ENCODE measurements at places on chromosomes 12 and 14. TPM values are rescaled to one million over a fixed set of nuclear protein-coding genes. Genes with fewer than 3 reads are reported as not detected.

TOX4 gene
- 97.3 TPM for total RNA-seq

HOXC5 gene
- not detected for total RNA-seq

RIMBP2 gene
- not detected for total RNA-seq

- no peak for DNase-seq
Measured at GRCh38 chr14:52402812-52403526, 88.9 kb downstream of the PTGER2 start.

DNA sequence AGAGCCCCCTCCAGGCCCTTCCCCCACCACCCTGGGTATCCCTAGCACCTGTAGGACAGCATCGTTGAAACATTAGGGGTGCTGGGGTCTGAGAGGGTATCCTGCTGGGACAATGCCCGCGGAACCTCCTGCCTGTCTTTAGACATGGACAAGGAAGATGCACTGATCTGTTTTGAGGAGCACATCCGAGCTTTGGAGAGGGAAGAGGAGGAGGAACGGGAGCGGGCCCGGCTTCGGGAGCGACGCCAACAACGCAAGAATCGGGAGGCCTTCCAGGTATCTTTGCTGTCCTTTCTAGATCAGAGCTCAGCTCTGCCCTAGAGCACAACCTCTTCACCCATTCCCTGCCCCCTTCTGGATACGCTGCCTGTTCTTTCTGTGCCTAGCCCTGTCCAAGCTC lies 13.2 kb downstream of the PRPF40B start:
- no peak for DNase-seq

FGF23 gene
- total RNA-seq = not detected

- DNase-seq = no peak
Measured at GRCh38 chr14:68820119-68820518, 27.3 kb upstream of the ZFP36L1 start.

DNAH10 gene
- 0.08 TPM for total RNA-seq

GRCh38 chr14:35215110-35215813 lies 76.9 kb upstream of the PSMA6 start:
- DNase-seq = no peak

DNA sequence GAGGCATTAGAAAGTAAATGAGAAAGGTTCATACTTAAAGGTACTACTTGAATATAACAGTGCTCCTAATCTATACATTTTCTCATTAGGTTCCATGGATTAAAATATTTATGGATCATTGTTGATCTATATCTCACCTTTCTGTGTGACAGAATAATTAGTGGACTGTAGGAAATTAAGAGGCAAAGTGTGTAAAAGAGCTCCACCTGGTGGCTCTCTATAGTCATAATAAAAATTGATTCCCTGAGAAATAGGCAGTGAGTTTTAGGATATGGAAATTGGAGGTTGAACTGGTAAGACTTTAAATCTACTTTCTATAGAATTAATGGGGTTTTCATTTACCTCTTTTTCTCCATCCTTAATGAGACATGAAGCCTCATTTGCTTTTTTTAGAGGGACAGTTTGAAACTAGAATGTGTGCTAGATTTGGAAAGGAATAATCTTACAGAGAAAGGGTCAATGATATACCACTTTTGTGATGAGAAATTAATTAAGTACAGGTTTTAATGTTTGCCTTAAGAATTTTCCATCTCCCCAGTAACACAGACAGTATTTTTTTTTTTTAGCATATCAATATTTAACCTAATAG lies 11.8 kb upstream of the DERA start:
- DNase-seq = no peak

GRCh38 chr14:76235628-76236027 lies 83.9 kb downstream of the GPATCH2L start:
- no peak for DNase-seq

TAS2R8 gene
- total RNA-seq = not detected

- no peak for DNase-seq
Measured at GRCh38 chr12:98678236-98678945, 33.3 kb downstream of the APAF1 start.

- DNase-seq = no peak
Measured at GRCh38 chr14:79408696-79409095, 802.6 kb downstream of the DIO2 start.

- no peak for DNase-seq
Measured at GRCh38 chr14:42862114-42862513, 1255.4 kb downstream of the LRFN5 start.

SELPLG gene
- total RNA-seq = 91.3 TPM

SERPINA9 gene
- not detected for total RNA-seq

- no peak for DNase-seq
Measured at GRCh38 chr14:101948666-101949216, 15.6 kb upstream of the DYNC1H1 start.

DNA sequence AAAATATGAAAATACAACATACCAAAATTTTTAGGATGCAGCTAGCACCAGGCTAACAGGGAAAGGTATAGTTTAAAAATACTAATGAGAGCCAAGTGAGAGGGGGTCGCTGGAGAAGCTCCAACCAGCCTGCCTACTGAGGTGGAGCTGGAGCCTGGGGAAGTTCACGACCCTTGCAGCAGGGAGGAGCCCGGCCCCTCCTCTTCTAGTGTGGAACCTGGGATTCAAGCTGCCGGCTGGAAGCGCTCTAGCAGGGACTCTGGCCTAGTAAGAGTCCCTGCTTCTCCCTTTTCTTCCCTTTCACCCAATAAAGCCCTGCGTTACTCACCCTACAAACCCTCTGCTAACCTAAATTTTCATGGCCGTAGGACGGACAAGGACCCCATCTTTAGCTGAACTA lies 5.0 kb upstream of the KCNK13 start:
- DNase-seq = no peak

AVPR1A gene
- 0.07 TPM for total RNA-seq

DNA sequence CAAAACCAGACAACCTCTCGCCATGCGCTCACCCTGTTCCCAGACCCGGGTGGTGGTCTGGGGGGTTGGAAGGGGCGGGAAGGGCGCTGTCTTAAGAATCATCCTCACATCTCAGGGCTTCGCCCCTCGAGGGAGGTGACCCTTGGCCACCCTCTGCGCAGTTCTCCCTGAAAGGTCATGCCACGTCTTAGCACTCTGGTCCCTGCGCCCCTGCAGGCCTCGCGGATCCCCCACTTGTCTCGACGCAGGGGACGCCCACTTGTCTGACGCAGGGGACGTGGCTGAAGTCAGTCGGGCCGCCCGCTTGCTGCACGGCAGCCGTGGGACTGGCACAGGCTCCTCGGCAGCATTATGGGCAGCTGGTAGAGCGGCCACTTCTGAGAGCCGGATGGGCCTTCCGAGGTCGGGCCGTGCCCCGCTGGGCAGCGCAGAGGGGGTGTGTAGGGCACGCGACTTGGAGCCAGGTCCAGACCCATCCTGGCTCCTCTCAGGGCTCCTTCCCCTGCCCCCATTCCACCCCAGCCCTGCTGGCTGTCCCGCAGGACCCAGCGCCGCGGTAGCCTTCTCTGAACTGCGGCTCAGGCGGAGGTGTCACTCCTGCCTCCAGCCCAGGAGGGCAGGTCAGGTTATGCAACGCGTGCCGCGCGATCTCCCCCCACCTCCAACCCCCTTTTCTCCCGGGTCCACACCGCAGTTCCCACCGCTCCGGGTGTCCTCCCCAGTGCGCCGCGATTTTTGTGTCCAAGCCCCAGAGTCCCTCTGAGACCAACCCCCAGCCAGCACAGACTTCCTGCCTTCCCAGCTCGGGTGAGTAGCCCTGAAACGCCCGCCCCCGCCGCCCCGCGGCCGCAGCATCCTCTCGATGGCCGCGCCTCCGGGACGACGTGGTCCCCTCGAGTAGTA lies 40.9 kb upstream of the CAPRIN2 start:
- DNase-seq = no peak

- no peak for DNase-seq
Measured at GRCh38 chr14:86055512-86056075, 525.6 kb downstream of the FLRT2 start.

- DNase-seq = no peak
Measured at GRCh38 chr14:98444077-98444476, 827.9 kb downstream of the BCL11B start.

DNA sequence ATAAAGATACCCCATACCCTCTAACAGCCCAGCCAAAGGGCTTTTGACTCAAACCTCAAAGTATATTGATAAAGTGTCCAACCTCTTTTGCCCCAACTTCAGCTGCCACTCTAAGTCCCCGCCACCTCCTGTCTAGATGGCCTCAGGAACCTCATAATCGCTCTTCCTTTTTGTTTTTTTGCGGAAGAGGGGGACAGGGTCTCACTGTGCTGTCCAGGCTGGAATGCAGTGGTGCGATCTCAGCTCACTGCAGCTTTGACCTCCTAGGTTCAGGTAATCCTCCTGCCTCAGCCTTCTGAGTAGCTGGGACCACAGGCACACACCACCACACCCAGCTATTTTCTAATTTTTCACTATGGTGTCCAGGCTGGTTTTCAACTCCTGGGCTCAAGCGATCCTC lies 60.3 kb downstream of the STX2 start:
- no peak for DNase-seq

DNA sequence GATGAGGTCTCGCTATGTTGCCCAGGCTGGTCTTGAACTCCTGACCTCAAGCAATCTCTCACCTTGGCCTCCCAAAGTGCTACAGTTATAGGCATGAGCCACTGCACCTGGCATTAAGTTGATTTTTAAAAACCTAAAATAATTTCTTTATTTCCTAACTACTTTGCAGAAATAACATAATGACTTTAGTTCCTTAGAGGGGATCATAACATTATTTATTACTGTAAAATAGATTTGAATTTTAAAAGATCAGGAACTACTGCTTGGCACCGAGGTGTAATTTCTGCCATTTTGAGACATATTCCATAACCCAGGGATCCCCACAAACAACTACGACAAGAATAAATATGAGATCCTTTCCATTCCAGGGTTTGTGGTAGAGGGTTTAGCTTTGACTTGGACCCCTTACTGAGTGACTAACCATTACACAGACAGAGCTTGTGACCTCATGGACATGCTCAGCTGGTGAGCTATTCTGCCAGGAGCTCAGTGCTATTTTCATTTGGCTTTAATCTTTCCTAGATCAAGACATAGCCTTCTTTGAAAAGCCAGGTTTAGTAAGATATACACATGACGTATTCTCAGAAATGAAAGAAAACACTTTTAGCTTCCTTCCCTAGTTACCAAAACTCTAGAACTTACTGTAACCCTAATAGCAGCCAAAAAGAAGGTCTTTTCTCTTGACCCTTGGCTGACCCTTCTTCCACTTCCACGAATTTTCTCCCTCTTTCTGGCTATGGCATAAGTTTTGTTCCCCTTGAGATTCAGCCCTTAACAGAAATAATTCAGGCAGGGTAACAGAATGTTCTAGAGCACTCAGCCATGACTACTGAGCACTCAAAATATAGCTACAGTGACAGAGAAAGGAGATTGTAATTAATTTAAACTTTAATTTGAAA lies 75.1 kb upstream of the NUDT4 start:
- DNase-seq = no peak

GRCh38 chr14:101588286-101588975 lies 27.1 kb downstream of the DIO3 start:
- DNase-seq = no peak

DLK1 gene
- total RNA-seq = 0.91 TPM

- no peak for DNase-seq
Measured at GRCh38 chr12:6638305-6638704, 2.5 kb upstream of the LPAR5 start.

GRCh38 chr14:36035675-36036074 lies 140.8 kb downstream of the PTCSC3 start:
- no peak for DNase-seq

- DNase-seq = no peak
Measured at GRCh38 chr14:89767861-89768268, 186.7 kb downstream of the EFCAB11 start.

- no peak for DNase-seq
Measured at GRCh38 chr12:93603762-93604161, 31.3 kb downstream of the SOCS2 start.

DNA sequence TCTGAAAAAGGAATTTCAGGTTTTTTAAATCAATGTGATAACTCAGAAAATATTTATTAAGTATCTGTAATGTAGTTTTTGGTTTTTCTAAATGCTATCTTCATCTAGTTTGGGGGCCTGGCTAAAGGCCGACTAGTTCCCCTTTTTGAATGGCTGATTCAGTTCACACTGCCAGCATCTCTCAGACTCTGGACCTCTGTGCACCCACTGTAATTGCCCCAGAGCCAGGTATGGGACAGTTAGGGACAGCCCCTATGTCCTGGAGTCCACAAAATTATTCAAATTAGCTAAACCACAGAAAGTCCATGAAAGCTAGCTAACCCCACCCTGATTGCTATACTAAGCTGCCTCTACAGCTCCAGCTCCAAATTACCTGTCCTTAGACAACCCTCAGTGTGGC lies 49.1 kb upstream of the RGS6 start:
- no peak for DNase-seq

TUBA1C gene
- total RNA-seq = 49.7 TPM

GRCh38 chr12:70733385-70733784 lies 96.2 kb upstream of the PTPRB start:
- no peak for DNase-seq

DIABLO gene
- total RNA-seq = 80.9 TPM

CPNE6 gene
- total RNA-seq = not detected

DNA sequence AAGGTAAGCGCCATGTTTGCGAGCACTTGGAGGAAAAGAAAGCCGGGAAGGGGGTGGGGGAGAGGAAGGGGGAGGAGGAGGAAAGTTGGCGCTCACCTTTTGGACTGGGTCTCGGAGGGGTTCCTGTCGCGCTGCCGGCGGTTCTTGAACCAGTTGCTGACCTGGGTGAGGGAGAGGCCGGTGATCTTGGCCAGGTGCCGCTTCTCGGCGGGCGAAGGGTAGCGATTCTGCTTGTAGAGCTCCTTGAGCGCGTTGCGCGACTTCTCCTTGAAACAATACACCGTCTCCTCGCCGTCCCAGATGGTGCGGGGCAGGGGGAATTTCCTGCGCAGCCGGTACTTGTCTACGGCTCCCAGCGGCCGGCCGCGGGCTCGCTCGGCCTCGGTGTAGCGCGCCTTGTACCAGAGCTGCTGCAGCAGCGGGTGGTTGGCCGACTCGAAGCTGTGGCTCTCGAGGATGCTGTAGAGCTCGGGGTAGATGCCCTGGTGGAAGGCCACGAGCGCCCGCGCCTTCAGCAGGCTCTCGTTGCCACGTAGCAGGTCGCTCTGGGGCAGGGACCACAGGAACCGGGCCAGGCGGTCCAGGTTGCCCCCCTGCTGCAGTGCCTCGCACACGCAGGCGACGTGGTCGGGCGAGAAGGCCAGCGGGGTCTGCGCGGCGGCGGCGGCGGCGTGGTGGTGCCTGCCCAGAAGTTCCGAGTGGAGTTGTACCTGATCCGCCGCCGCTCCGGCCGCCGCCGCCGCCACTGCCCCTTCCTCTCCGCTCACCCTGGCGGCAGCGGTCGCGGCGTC lies 840 bp downstream of the SIX4 start:
- DNase-seq = no peak

KLHDC1 gene
- total RNA-seq = 7.5 TPM

Measured in T-helper 17 cell (primary cell).